ENCODE measurements at places on chromosomes 11 and 22.

GRCh38 chr11:67482275-67482826 lies 475 bp upstream of the AIP start:
- DNase-seq: peak; percentile 25

GRCh38 chr11:35237860-35238715 lies 99.1 kb downstream of the CD44 start:
- no peak for DNase-seq

DNA sequence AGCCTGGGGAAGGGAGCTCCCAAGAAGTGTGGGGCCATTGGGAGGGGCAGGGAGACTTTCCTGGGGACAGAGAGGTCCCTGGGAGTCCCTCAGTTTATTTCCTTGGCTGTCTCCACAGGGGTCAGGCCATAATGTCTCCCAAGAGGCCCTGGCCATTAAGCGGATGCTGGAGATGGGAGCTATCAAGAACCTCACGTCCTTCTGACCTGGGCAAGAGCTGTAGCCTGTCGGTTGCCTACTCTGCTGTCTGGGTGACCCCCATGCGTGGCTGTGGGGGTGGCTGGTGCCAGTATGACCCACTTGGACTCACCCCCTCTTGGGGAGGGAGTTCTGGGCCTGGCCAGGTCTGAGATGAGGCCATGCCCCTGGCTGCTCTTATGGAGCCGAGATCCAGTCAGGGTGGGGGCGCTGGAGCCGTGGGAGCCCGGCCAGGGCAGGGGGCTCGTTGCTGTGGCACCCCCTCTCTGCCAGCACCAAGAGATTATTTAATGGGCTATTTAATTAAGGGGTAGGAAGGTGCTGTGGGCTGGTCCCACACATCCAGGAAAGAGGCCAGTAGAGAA lies 58.4 kb downstream of the ST3GAL4 start:
- DNase-seq: no peak

DNA sequence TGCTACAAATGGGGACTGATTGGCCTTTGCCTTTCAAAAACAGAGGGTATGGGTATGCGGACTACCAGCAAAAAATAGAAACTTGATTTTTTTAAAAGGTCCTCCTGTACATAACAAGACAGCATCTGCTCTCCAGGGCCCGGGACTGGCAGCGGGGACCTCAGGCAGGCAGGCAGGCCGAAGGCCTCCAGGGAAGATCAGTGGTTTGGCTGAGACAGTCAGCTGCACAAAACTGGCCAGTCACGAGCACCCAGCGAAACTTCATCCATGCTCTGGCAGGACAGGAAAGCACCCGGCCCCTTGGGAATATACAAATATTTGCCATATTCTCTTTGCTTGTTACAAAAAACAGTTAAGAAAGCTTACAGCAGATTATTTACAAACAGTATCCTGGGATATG lies 11.0 kb downstream of the RPL27A start:
- no peak for DNase-seq

- no peak for DNase-seq
Observed at GRCh38 chr11:20004866-20005265, 155.4 kb downstream of the DBX1 start.

- DNase-seq: no peak
Observed at GRCh38 chr11:99554232-99554903, 533.6 kb downstream of the CNTN5 start.

GRCh38 chr11:11432621-11433319 lies 79.7 kb upstream of the CSNK2A3 start:
- no peak for DNase-seq

DNA sequence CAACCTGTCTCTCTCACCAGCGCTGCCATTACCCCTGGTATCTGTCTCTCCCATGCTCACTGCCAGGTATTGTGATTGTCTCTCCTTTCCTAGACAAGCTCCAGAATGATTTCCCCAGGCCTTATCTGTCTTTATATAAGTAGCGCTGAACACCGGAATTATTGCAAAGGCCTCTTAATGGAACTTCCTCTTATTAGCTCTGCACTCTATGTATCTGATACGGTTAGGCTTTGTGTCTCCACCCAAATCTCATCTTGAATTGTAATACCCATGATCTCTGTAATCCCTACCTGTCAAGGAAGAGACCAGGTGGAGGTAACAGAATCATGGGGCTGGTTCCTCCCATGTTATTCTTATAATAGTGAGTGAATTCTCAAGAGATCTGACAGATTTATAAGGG lies 39.3 kb downstream of the DDI1 start:
- no peak for DNase-seq

DNA sequence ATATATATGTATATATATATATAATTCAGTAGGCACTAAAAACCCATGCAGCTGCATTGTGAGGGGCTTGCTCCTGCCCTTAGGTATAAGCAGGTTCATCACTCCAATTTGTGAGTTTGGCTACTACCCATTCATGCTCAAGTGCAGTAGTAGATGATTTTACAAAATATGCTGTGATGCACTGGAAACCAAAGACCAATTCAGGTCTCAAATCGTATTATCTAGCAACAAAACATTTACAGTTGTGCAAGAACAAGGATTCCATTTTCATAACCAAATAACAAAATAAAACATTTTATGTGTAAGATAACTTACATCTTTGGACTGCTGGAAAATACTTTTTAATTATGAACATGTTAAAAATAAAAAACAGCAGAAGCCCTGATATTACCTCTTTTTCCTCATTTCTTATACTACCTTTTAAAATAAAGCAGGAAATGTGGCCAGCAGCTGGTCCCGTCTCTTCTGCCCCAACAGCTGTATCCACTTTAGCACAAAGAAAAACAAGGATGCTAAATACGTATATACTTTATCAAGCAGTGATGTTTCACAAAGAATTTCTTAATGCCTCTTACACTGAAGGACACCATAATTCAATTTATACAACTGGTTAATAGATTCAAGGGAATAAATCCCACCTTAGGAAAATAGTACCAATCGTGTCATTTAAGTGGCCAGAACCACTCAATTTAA lies 2.8 kb downstream of the CREBZF start:
- no peak for DNase-seq

DNA sequence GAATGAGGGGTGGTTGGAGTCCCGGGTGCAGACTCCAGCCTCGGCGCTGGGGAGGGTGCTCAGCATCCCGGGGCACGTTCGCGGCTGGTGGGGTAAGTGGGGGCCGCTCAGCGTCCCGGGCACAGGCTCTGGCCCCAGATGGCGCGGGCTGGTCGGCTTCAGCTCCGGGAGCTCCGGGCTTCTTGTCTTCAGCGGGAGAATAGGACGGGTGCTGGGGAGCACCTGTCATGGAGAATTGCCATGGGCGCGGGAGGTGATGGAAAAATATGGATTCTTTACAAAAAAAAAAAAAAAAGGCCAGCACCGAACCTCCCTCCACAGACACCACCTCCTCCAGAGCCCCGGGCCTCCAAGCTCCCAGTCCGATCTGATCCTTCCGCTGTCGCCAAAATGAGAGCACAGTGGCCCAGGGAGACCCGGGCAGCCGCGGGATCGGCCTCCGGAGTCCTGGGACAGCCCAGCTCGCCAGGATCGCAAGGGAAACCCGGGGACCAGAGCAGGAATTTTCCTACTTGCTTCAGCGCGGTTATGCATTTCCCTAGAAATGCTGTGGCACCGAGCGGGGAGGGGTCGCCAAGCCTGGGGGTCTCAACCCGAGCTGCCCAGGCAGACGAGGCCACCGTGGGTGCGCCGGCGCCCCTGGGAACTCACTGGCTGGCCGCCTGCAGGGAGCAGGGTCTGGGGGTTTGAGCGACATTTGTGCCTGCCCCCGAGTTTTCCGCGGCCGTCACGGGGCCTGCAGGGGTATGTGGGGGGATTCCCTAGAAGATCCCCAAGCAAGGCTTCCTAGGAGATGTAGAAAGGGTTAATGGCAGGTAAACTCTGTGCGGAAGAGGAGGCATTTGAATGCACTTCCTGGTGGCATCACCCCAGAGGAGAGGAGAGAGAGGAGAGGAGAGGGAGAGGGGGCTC lies 1336.9 kb downstream of the BRD1 start:
- no peak for DNase-seq

DNA sequence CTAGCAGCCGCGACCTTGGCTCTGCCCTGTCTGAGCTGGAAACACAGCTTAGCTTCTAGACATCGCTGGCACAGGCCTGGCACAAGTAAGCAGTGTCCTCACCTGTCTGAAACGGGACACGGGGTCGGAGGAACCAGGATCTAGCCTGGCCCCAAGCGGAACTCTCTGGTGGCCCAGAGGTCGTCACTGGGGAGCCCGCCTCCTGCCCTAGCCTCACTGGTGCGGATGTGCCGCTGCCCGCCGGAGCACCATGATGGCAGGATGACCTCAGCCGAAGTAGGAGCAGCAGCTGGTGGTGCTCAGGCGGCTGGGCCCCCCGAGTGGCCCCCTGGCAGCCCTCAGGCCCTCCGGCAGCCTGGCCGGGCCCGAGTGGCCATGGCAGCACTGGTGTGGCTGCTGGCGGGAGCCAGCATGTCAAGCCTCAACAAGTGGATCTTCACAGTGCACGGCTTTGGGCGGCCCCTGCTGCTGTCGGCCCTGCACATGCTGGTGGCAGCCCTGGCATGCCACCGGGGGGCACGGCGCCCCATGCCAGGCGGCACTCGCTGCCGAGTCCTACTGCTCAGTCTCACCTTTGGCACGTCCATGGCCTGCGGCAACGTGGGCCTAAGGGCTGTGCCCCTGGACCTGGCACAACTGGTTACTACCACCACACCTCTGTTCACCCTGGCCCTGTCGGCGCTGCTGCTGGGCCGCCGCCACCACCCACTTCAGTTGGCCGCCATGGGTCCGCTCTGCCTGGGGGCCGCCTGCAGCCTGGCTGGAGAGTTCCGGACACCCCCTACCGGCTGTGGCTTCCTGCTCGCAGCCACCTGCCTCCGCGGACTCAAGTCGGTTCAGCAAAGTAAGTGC lies 871 bp downstream of the SLC35E4 start:
- no peak for DNase-seq

GRCh38 chr11:111941963-111942362 lies 4.8 kb downstream of the DIXDC1 start:
- DNase-seq: no peak

DNA sequence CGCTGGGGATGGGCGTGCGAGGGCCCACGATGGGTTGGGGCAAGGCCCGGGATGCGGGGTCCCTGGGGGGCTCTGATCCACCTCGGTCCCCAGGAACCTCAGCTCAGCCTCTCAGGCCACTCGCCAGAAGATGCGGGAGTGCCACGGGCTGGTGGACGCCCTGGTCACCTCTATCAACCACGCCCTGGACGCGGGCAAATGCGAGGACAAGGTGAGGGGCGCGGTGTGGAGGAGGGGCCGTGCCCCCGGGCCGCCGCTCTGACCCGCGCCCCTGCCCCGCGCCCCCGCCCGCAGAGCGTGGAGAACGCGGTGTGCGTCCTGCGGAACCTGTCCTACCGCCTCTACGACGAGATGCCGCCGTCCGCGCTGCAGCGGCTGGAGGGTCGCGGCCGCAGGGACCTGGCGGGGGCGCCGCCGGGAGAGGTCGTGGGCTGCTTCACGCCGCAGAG lies 6.3 kb downstream of the PKP3 start:
- DNase-seq: no peak

DNA sequence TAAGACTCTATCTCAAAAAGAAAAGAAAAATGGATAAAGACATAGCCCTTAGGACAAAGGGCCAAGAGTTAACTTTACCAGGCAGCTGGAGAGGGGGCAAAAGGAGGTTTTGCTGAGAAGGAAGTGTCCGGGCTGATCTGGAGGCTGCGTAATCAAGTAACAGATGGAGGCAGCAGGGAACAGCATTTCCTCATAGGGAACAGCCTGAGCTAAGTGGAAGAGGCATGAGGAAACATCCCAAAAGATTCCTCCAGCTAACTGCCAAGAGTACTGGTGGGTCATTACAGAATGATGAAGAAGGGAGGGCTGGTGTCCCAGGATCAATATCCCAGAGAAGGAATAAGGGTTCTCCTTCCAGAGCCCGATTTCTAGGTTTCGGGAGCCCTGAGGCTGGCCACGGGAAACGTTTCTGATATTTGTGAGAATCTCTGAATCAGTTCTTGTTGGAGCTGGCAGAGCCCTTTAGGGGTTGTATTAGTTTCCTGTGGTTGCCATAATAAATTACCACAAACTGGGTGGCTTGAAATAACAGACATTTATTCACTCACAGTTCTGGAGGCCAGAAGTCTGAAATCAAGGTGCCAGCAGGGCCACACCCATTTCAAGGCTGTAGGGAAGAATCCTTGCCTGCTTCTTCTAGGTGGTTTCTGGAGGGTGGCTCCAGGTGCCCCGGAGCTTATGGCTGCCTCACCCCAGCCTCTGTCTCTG lies 21.2 kb downstream of the LIF start:
- no peak for DNase-seq

DNA sequence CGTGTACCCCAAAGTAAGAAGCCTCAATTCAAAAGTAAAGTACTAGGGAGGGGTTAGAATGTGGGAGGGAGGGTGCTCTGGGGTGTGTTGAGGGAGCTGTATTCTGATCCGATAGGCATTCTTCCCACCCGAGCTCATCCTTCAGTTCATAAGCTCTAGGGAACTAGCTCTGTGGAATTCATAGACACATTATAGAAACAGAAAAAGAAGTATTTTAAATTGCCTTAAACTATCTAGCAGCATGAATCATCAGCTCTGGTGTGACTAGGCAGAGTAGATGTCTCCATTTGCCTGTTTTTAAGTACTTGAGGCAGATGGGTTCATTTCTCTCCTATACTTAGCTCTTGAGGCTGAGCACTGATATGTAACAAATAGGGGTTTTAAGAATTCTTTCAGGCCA lies 7.3 kb upstream of the SGSM3 start:
- DNase-seq: no peak

GRCh38 chr11:36218283-36218921 lies 70.8 kb downstream of the COMMD9 start:
- no peak for DNase-seq
